Activated naive CD4-positive, alpha-beta T cell treated with anti-CD3 and anti-CD28 coated beads, Interleukin-2, amount 50 U/mL, for 16 hours (primary cell): ENCODE measurements at places on chromosomes 7 and 10.

DNA sequence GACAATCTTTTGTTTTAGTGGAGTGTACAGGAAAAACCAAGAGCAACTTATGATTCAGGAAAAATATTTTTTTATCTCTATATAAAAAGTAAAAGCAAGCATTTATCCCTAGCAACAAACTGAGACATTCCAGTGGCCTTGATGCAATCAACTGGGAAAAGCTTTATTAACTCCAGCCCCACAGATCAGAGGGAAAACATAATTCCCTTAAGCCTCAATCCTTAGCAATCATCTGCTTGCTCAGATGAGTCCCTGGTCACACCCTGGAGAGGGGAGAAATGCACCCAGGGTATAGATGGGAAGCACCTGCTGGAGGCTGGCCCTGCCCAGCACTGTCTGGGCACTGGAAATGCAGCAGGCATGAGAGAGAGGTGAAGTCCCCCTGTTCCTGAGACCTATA lies 636.6 kb downstream of the TNS3 start:
- no peak for DNase-seq

GRCh38 chr7:35390146-35390545 lies 136.2 kb upstream of the TBX20 start:
- DNase-seq, result no peak

DNA sequence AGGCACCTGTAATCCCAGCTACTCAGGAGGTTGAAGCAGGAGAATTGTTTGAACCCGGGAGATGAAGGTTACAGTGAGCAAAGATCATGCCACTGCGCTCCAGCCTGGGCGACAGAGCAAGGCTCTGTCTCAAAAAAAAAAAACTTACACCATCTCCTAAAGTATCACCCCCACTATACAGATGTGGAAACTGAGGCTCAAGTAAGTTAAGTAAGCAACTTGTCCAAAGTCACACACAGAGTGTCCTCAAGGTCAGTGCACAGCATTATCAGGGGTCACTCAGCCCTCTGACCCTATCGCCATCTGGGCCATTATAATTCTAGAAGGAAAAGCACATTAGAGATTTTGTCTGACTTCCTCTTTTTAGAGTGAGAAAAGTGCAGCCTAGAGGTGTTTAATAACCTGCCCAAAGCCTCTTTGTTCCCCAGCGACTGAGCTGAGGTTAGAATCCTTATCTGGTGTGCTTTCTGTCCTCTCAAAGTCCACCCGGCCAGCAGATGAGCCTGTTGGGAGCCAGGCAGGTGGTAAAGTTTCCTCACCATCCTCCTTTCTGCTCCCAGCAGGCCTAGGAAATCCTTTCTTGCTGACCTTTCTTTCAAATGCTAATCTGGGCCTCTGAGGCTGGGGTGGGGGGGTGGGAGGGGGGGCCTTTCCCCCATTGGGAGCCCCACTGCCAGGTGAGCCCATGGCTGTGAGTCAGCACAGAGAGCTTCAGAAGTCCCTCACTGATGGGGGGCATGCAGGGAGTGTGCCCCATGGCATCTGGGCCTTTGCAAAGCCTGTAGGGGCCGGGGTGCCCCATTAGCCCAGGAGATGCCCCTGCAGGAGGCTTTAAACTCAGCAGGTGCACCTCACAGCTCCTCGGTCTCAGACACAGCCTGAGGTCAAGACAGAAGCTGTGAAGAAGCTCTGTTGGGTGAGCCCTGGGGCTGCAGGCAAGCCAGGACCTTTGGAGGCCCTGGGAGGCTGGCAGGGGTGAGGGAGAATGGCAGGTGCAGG lies 12.0 kb upstream of the KCNMA1 start:
- DNase-seq, result no peak

- DNase-seq, result no peak
Measured at GRCh38 chr7:32062150-32062549, 8.1 kb downstream of the PDE1C start.

GRCh38 chr10:3217301-3217700 lies 44.7 kb upstream of the PITRM1 start:
- DNase-seq, result no peak

DNA sequence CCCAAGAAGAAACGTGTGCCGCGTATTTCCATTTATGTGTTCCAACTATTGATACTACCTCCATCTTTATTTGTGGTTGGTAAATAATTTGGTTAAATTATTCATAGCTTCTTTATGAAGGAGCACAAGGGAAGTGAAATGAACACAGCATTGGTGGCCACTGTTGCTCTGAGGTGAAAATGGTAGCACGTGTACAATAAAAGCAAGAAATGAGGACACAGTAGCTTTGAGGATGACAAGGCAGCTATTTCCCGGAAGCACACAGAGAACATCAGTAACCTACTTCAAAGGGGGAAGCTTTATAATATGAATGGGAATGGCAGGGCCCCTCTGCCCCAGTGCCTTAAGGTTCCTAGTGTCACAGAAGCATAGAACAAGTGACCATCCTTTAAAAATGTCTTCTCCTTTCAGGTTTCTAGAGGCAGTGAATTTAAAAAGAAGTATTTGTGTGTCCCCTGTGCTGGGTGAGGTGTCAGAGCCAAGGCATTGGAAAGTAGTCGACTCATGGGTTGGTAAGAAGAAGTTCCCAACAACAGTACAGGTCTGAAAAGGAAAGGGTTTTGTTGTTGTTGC lies 78.8 kb downstream of the SGMS1 start:
- DNase-seq, result no peak

DNA sequence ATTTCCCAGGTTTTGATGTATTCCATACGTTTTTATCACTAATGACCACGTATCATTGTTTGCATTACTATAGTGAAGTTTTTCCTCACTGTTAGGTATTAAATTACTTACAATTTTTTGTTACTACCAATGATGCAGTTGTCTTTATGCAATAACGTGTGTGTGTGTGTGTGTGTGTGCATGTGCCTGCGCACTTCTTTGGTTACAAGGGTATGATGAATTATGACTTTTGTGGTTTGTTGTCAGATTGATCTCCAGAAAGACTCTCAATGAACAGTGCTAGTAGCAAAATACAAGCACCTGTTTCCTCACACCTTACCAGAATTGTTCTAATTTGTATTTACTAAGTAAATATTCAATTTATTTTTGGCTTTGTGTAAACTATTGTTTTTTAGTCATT lies 51.5 kb downstream of the MCMBP start:
- no peak for DNase-seq

DNA sequence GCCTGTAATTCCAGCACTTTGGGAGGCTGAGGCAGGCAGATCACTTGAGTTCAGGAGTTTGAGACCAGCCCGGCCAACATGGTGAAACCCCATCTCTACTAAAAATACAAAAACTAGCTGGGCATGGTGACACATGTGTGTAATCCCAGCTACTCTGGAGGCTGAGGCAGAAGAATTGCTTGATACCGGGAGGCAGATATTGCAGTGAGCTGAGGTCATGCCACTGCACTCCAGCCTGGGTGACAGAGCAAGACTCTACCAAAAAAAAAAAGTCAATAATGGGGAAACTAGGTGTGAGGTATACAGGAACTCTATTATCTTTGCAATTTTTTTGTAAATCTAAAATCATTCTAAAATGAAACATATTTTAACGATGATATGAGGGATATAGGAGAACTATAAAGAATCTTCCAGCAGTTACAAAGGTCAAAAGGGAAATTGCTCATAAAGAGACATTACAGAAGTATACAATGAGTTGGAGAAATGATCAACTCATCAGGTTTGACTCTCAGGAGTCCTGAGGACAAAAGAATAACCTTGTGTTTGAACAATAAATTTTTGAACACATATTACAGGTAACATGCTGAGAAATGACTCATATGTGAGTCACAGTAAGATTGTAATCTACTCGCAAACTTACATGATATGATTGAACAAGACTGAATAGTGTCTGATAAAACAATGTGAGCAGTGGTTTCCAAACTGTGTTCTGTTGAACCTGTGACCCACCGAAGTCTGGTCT lies 272.6 kb downstream of the FGFR2 start:
- no peak for DNase-seq

- DNase-seq, result no peak
Measured at GRCh38 chr10:92800134-92800733, 48.1 kb upstream of the EXOC6 start.

GRCh38 chr7:79452495-79453265 lies 787 bp downstream of the MAGI2 start:
- DNase-seq, result no peak

GRCh38 chr7:142513178-142513955 lies 235.9 kb upstream of the PRSS1 start:
- no peak for DNase-seq

GRCh38 chr10:91598211-91598977 lies 34.5 kb downstream of the PPP1R3C start:
- DNase-seq, result no peak

GRCh38 chr7:26370011-26370410 lies 78.3 kb downstream of the SNX10 start:
- no peak for DNase-seq

GRCh38 chr10:1122349-1122748 lies 66.2 kb downstream of the WDR37 start:
- DNase-seq, result no peak

DNA sequence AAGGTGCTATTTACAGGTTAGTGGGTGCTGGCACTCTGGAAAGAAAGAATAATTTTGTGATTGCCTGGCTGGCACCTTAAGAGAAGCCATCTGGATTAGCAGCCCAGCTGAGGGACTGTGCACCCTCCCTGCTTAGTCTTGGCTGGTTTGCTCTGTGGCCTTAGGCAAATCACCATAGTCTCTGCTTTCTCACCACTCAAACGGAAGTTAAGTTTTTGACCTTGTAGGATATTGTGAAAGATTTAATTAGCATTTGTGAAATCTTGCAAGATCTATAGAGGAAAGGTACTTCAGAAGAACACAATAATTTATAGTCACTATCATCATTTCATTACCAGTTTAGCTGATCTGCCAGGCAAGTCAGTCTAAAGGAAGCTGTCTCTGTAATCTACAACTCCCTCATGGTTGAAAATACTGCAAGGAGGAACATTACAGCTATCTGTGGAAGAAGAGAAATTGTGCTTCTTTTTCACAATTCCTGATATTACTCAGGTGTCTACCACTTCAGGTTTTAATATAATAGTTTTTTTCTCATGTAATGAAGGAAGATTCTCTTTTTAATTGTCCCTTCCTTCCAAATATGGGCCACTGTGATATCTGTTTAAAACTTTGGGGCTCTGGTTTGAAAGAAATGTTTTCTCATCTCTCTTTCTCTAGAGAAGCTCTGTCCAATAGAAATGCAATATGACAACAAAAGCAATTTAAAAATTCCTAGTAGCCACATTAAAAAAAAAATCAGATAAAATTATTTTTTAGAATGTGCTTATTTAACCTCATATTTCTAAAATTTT lies 219.6 kb downstream of the PTEN start:
- no peak for DNase-seq

GRCh38 chr7:28957064-28957750 lies 923 bp downstream of the TRIL start:
- no peak for DNase-seq

DNA sequence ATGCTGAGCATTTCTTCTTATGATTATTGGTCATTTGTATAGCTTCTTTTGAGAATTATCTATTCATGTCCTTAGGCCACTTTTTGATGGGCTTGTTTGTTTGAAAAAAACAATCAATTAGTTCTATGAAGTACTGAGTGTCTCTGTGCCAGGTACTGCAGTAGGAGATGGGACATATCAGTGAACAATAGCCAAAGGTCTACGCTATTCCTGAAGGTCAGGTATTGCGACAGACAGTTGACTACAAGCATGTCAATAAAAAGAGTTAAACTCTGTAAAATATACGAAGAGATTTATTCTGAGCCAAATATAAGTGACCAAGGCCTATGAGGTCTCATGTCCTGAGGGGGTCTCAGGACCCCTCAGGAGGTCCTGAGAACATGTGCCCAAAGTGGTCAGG lies 122.1 kb upstream of the NFE2L3 start:
- DNase-seq, result no peak

DNA sequence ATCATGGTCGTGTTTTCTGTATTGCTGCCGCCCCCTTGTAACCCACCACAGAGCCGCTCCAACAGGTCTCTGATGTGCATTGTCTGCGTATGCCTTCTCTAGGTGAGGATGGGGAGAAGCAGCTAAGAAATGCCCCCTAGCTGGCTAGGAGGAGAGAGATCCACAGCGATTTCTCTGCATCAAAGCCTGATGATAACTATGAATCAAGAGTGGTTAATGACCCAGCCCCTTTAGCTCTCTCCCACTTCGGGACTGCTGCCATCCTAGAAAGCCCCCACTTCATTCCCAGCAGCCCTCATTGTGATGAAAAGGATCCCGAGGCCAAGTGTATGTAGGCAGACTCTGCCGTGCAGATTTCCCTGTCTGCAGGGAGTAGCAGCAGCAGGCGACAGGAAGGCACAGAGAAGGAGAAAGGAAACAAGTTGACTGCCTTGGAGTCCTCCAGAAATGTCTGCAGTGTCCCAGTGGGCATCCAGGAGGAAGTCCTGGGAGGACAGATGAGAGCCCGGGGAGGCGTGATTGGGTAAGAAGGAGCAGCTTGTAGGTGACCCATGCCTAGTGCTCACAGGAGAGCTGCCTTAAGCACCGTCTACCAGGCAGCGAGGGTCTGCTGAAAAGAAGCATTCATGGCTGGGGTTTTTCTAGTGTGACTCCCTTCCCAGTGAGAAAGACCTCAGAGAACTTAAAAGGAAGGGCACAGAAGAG lies 2.9 kb downstream of the PLXNA4 start:
- no peak for DNase-seq

- DNase-seq, result no peak
Measured at GRCh38 chr7:93949423-93949822, 27.9 kb downstream of the GNG11 start.

GRCh38 chr7:32479574-32480200 lies 10.5 kb downstream of the LSM5 start:
- no peak for DNase-seq

DNA sequence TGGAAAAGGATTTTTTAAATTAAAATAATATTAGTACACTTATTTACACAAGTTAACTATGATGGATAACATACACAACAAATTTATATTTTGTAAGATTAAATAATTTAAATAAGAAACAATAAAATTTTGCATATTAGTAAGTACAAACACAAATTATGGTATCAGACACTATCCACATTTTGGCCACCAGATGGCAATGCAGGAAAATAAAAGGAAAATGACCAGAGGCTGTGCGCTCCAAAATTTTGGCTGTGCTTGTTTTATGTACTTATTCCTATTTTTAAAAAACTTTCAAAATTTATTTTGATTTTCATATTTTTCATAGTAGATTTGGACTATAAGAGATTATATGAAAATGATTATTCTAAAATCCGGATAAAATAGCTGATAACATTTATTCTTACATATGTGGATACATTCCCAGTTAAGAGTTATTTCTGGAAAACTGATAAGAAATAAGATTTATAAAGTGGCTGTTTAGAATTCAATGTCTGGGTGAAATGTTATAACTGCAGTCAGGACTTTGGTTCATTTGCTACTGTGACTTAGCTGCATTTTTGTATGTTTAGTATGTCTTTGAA lies 274.7 kb upstream of the HGF start:
- DNase-seq, result no peak

DNA sequence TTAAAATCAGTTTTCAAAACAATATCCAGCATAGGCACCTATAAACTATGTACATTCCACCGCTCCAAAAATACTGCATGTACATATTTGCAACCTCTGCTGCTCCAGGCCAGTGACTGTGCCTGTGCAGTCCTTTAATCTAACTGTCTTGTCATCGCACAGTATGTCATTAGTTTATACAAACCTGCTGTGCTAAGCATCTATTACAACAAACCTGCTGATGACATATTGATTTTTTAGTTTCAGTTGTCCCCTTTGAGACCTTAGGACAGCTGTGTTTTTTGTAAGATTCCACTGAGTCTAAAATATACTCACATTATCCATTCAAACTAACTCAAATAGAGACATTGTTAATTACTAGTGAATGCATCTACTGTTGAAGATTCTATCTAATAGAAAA lies 33.1 kb downstream of the SEMA3C start:
- no peak for DNase-seq

- no peak for DNase-seq
Measured at GRCh38 chr10:69938541-69938991, 114.1 kb upstream of the MACROH2A2 start.
